Left renal pelvis (tissue), 4 donors: ENCODE measurements at places on chromosomes 16 and 17.

DNA sequence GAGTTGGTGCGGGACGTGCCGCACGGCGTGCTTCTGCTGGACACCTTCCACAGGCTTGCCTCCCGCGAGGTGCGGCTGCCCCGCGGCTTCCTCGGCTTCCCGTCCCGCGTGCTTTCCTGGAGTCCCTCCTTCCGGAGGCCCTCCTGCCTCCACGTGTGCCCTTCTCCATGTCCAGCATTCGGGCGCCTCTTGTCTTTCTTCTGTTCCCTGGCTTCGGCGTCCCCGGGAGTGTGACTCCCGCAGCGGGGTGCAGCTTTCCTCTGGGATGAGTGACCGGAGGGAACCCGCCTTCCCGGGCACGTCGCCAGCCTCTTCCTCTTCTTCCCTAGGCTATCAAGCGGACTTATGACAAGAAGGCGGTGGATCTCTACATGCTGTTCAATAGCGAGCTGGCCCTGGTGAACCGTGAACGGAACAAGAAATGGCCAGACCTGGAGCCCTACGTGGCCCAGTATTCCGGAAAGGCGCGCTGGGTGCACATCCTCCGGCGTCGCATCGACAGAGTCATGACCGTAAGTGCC lies 23.0 kb downstream of the DNAH2 start:
- no peak for DNase-seq

- no peak for DNase-seq
These were observed 757 bp downstream of the ORMDL3 start for GRCh38 chr17:39926588-39927100.

- no peak for DNase-seq
These were observed 17.7 kb upstream of the GJD3 start for GRCh38 chr17:40382251-40382650.

DNA sequence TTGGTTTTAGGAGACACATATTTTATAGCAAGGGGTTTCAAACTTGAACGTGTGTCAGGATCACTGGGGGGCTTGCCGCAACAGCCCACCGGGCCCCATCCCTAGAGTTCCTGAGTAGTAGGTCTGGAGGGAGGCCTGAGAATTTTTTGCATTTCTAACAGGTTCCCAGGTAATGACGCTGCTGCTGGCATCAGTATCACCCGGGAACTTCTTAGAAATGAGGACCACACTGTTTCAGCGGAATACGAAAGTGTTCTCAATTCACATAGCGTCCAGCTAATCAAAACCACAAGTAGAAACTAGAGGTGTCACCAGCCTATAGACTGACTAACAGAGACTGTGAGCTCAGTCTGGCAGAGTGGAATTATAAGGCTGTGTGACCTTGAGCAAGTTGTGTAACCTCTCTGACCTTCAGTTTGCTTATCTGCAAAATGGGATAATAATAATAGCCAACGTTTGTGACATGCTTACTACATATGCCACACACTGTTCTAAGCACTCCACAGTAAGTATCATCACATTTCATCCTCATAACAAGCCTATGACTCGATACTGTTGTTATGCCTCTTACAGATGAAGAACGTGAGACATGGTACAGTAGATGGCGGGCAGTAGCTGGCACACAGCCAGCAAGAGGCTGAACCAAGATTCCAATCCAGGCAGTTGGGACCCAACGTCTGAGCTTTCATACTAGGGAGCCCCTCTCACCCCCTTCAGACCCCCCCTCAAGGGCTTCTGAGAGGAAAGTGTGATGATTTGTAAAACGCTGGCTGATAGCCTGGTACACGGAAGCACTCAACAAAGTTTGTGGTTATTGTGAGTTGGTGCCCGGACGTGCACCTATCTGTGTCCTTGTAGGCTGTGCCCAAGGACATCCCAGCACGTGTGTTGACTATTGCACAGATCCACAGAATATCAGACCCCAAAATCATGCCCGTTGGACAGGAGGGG lies 4.6 kb upstream of the ICAM2 start:
- DNase-seq = no peak

GRCh38 chr17:77882040-77882439 lies 76.5 kb upstream of the TNRC6C start:
- DNase-seq = no peak

DNA sequence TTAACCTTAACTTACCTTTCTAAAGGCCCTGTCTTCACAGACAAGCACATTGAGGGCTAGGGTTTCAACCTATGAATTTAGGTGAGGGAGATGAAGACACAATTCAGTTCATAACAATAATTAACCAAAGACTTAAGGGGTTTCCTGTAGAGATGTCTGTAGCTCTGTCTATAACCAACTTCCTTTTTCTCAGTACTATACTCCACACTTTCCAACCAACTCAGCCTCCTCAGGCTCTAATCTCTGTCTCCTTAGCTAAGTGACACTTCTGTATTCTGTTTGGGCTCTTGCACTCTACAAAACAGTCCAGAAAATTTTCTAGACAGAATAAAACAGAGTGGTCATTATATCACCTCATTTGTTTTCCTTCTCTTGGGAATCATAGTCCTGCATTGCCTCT lies 25.8 kb downstream of the CAPNS2 start:
- DNase-seq = no peak

DNA sequence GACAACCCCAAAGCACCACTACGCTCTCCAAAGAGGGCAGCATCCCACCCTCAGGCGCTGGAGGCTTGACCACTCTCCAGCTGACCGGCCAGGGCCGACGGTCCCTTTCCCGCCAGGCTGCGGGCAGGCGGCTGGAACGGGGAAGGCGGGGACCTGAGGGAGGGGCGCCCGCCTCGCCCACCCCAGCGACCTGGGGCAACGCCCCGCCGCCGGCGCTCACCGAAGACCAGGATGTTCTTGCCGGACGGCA lies 431 bp downstream of the DYNC1LI2 start:
- no peak for DNase-seq

DNA sequence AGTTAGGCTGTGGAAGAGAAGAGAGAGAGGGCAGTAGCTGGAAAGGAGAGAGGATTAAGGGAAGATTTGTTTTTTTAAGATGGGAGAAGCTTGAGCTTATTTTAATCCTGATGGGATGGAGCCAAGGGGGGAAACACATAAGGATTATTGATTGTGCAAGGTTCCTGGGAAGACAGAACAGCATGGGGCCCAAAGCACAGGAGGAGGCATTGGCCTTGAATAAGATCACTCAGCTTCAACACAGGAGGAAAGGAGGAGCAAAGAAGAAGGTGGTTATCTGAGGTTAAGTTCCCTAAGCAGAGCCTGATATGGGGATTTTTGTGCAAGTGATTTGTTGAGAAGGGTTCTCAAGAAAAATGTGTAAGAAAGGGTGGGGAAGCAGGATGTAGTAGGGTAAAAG lies 169.8 kb downstream of the ABCC12 start:
- DNase-seq = no peak

DNA sequence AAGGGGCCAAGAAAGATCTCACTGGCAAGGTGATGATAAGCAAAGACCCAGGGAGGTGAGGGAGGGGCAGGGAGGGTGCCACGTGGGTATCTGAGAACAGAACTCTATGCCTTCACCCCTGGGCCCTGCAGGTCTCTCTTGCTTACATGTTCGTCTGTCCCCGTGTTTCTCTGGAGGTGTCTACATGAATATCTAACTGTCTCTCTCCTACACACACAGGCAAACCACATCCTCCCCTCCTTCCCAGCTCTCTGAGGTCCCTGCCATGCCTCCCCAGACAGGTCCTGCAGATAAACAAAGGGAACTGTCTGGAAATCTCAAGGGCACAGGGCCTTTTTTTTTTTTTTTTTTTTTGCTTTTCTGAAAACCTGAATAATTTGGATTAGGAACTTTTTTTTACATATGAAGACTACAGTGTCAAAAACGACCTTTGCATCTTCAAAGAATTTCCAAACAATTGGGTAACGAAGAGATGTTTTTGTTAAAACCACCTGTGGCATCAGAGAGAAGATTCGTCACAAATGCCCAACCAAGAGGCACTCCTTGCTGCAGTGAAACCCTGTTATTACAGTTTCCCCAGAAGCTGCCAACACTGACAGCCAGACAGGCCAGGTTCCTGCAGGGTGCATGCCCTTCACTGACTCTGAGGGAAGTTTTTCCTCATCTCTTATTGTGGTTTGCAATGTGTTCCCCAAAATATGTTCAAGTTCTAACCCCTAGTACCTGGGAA lies 17.8 kb downstream of the PLLP start:
- DNase-seq = no peak

GRCh38 chr17:9367156-9367555 lies 208.5 kb downstream of the STX8 start:
- DNase-seq = no peak

DNA sequence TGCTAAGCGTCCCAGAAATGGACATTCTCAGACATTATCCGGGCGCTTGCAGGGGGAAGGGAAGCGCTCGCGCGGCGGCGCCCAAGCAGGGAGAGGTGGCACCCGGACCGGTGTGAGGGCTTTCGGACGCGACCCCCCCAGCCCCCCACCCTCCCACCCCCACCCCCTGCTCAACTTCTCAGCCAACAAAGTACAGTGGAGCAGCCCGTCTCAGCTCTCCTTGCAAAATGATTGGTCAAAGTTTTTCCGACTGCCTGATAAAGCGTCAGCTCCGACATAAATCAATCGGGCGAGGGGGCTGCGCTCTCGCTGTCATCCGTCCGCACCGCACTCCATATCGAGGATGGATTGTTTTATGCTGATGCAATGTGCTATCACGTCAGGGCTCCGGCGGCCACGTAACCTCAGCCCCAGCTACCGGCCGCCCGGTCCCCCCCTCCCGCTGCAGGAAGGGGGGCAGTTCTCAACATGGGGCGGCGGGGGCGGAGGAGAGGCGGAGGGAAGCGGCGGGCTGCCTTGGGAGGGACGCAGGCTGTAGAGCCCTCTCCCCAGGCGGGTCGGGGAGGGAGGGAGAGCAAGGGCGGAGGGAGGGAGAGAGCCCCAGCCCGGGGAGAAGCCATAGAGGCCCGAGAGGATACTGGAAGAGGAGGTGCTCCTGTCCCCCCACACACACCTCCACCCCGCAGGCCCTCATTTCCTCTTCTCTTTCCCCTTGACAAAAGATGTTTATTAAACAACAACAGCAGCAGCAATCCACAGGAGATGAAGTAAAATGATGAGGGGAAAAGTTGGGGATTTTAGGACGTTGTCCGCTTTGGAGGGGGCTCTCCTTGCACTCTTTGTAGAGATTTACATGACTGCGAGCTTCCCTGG lies at the start of gene HOXB9:
Gene HOXB9, minus strand, starts transcription at position 114 of the 873 bp plus-strand sequence. Its CDS starts 89 bp downstream, at position 25.
- no peak for DNase-seq

GRCh38 chr17:82487910-82488309 lies 29.4 kb downstream of the NARF start:
- no peak for DNase-seq

DNA sequence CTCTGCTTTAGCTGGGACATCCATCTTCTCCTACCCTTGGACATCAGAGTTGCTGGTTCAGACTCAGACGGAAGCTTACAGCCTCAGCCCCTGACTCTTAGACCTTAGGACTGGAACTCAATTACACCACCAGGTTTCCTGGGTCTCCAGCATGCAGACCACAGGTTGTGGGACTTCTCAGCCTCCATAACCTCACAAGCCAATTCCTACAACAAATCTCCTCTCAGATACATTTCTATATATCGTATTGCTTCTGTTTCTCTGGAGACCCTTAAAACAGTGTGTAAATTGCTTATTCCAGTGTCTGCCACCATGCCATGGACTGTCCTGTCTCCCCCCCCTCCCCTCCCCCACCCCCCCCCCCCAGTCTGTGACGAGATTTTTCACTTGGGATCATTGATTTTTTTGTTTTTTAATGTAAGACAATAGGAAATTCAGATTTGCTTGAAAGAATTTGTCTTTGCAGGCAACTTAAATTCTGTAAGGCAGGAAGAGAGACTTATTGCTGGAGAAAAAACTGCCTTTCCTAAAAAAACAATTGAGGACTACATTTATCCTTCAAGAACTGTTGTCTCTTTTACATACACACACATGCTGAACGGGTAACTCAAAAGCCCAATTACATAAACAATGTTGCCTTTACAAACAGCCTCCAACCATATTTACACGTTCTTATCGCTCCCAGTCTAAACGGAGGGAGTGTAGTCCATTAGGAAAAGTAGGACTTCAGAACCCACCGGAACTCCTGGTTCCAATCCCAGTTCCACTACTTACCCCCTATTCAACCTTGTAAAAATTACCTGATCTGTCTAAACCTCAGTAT lies 39.9 kb downstream of the TEKT5 start:
- no peak for DNase-seq

DNA sequence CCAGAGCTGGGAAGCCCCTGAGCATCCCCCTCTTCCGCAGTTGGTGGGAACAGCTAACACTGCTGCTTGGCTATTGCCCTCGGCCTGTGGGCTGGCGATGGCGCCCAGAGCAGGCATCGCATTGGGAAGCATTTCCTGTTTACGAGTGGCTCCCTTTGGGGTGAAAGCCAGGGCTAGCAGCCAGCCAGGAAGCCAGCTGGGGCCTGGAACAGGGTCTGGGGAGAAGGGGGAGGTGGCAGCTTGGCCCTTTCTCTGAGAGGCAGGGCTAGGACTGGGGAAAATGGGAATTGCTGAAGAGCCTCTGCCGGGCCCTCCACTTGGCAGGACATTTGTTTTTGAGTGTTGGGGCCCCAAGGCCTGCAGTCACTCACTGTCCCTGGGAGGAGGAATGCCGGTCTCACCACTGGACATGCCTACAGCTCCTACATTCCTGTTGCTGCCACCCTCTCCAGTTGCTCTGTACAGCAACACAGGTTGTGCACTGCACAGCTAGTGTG lies 2.4 kb upstream of the MTSS2 start:
- DNase-seq = no peak

DNA sequence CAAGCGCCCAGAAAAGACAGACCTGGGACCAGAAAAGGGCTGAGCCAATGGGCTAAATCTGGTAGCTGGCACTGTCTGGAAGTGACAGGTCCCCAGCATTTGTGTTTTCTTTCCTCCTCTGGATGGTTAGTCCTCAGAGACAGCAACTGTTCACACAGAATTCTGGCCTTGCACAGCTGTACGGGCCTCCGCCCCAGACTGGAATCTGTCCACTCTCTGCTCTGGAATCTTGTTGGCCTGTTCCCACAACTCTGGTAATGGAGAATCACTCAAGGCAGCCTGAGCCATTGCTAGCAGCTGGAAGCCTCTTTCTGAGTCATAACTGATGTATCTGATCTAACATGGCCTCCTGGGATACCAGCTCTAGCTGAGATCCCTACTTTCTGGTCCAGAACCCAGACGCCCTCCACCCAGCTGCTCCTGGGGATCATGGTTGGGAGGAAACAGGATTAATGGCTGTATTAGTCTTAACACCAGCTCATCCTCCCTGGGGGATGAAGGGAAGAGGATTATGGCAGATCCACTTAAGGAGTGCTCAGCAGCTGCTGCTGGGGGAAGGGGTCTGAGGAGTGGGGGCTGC lies 9.1 kb downstream of the ZNF668 start:
- DNase-seq = no peak

DNA sequence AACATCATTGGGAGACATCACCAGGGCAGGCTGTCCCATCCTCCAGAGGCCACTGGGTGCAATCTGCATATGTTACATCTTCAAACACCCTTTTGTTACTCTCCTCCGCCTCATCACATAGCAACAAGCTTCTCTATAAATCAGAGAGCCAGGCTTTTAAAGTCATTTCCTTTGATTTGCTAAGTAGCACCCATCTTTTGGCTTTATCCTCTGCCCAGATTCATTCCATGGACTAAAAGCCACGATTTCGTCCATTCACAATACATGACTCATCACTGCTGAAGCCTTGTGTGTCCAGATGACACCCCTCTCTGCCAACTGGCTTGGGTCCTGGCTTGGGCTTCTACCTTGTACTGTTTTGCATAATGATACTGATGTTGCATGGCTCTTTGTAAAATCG lies 2.0 kb upstream of the KRT38 start:
- DNase-seq = no peak

GRCh38 chr17:45908460-45908859 lies 14.1 kb downstream of the MAPT start:
- DNase-seq = no peak

GRCh38 chr17:3590768-3591167 lies 18.4 kb downstream of the TRPV1 start:
- no peak for DNase-seq
